Nucleus accumbens (tissue), 56 donors: ENCODE measurements at places on chromosomes 4 and X.

- DNase-seq = no peak
Measured at GRCh38 chr4:43999669-44000068, 448.9 kb downstream of the KCTD8 start.

DNA sequence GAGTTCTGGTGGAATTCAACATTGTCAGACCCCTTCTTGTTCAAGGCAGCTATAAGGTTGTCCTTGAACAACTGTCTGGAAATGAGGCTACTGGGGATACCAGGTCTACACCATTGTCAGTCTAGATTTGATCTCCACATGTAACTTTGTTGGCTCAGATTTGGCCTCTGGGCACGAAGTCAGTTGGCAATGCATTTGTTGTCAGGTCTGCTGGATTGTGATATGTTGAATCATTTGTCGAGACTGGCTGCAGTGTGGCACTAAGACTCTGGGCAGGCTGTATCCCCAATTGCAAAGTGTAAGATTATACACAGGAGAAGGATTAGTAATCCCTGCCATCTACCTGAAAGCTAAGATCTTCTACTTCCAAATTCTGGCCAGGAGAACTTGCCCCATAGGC lies 26.5 kb downstream of the ZNF81 start:
- DNase-seq = no peak

DNA sequence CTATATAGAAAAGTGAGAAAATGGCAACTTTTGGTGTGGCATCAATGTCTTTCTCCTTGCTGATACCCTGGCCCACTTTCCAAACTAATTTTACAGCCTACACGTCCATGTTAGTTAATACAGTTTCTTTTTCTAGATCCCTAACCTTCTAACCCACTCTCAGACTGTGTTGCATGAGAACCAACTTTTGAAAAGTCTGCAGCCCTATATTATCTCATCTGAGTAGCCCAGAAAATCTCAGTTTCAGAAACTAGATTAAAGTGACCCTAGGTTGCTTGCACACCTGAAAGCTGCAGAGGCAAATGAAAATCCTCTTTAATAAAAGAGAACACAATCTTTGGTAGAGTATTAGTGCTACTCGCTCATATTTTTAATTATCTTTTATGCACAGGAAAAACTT lies 371.6 kb upstream of the EMCN start:
- no peak for DNase-seq

DNA sequence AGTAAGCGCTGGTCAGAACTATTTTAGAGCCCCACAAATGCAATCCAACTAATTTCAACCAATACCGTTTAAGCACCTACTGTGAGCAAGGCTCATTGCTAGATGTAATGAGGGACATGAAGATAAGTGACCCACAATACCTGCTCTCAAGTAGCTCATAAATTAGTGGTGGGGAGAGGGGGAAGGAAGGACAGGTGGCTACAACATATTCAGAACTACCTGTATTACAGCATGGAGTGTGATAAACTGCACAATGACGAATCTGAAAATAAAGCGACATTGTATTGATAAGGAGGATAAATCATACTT lies 311.6 kb upstream of the DIAPH2 start:
- no peak for DNase-seq

DNA sequence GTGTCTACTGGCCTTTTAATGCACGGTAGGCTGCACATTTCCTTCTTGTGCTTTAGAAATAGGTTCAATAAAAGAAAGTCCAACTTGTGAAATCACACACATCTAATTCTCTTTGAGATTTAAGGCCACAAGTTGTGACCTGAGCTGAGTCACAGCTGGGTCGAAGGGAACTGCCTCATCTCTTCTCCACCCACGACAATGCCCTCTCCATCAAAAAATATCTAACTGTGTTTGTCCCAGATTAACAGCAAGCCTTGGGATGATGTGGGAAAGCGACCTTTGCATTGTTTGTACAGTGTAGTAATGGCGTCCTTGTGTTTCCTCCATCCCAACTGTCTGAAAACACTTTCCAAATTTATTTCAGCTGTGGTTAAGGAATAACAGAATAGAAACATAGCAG lies 168.9 kb downstream of the AMELX start:
- no peak for DNase-seq

DNA sequence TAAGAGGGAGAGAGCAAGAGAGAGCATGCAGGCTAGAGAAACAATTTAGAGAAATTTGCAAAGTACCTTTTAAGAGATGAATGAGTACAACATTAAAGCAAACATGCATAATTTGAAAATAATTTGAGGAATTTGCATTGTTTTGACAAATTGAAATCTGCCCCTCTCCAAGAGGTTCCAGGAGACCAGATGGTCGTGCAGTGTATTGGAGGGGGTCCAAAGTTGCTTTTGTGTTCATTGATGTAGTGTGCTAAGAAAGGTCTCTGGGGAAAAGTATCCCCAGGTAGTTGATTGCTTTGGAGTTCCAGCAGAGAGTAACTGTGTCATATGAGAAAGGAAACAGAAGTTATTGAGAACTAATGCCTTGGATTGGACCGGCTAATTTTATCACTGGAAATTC lies 635.0 kb upstream of the TENM3 start:
- DNase-seq = no peak

DNA sequence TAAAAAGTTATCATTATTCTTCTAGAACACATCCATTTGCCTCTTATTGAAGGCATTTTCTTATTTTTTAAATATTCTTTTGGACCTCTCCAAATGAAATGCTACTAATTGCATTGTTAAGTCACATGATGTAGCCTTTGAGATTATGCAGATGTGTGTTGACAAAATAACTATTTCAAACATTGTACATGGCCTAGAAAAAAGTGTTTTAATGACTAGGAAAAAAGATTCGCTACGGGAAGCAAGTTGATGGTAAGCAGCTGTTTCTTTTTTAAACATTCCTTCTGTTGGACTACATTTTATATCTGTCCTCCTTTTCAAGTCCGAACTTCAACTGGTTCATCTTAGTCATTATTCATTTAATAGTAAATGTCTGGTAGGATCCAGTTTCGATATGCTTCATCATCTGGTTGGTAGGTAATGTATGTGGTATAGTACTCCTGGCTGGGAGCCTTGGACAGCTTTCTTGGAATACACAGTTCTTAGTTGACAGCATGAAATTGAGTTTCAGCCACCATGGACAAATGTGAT lies 34.3 kb upstream of the GUCY1A1 start:
- DNase-seq = no peak

GRCh38 chr4:147943159-147943638 lies 211.3 kb downstream of the ARHGAP10 start:
- DNase-seq = no peak

- DNase-seq = no peak
Measured at GRCh38 chr4:77852892-77853495, 9.6 kb upstream of the MRPL1 start.

- peak; percentile 19 for DNase-seq
Measured at GRCh38 chr4:151659601-151660364, 101.0 kb downstream of the GATB start.
